GM06990 (cell line): ENCODE measurements at places on chromosomes 6 and 20.
A peak's percentile ranks its signal among the peaks of the same experiment; 100 is the strongest.

GRCh38 chr6:85449818-85450759, at the start of gene NT5E:
Gene NT5E, plus strand, starts transcription at chr6:85450083. Its CDS starts 57 bp downstream, at chr6:85450140.
- peak; percentile 89 for DNase-seq

- peak; percentile 47 for DNase-seq
Observed at GRCh38 chr6:111338843-111339242, 144.2 kb downstream of the REV3L start.

DNA sequence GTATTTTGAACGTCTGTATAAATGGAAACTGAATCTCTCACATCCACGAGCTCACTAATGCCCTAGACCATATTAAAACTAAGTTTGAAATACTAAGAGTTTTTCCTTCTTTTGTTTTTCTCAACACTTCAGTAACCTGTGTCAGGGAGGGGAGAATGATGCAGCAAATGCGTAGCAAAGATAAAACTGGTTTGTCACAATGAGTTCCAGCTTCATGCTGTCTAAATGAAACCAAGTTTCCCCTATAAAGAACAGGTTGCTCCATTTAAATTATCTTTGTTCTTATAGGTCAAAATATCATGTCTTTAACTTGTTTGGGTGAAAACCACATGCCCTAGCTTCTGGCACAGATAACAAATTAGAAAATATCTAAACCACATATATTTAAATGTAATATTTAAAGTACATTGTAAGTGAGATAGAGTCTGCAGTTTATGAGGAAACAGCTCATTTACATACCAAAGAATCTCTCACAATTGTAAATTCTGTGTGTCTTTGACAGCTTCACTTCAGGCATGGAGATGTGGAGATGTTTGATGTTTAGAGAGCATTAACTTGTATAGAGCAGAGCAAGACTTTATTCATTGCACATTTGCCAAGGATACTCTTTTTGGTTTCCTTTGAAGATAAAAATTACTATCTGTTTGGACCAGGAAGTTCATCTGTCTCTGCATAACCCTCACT, 7.3 kb downstream of the TRDN start:
- DNase-seq: no peak

- no peak for DNase-seq
Observed at GRCh38 chr6:44966449-44967092, 361.6 kb upstream of the RUNX2 start.

GRCh38 chr20:32053648-32054047, 1.6 kb downstream of the HCK start:
- DNase-seq: no peak

GRCh38 chr20:4161401-4162251, 146.3 kb upstream of the RNF24 start:
- DNase-seq: no peak

GRCh38 chr6:54427396-54427937, 119.2 kb downstream of the TINAG start:
- no peak for DNase-seq

DNA sequence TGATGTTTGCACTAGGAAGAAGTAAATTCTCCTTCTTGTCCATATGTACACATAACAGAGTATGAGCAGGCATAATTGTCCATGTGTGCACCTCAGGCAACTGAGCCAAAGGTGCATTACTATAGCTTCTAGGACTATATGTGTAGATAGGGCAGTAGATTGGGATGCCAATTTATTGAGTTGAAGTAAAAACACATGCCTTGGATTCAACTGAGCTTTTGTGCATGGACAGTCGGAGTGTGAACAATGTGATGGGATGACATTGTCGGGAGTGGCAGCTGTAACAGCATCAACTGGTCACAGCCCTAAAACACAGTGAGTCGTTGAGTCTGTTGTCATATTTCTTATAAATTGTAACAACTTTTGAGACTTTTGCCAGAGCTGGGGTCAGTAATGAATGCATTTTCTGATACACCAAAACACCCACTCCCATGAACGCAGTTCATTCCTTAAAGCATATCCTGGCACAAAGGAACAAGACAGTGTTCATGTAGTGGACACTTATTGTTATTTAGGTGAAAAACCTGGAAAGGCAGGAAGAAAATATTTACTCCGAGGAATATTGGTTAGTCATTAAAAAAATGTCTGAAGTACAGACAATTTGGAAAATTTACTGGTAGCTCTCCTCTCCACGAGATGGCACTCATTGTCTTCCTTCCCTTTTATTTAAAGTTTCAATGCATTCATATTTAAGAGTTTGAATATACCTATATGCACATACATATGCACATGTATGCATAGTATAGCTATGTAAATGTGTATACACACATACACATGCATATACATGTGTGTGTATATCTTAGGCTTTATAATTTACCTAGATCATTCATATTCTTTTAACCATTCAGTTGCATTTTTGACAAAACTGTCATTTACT, 302.0 kb upstream of the STXBP5 start:
- no peak for DNase-seq

- no peak for DNase-seq
Observed at GRCh38 chr6:26312096-26312463, 52.9 kb upstream of the BTN3A2 start.

DNA sequence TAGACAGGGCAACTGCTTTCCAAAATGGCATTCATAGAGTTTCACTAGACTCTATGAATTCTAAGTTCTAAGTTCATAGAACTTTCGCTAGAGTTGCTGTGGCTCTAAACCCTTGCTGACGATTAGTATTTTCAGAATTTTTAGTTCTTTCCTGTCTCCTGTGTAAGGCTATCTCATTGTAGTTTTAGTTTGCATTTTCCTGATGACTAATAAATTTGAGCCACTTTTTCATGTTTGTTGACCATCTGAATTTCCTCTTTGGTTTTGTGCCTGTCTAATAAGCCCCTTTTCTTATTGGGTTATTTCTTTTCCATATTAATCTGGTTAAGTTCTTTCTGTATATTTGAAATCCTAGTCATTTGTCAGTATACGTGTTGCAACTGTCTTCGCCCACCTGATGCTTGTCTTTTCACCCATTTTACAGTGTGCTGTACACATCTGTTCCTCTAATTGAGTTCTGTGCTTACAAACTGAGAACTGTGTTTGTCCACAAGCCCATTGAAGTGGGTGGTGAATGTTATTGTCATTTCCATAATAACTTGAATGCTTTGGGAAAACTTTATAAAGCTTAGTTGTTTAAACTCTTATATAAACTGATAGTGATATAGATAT, 177.7 kb upstream of the CDYL start:
- no peak for DNase-seq
